ENCODE measurements at places on chromosomes 7 and 10.

DNA sequence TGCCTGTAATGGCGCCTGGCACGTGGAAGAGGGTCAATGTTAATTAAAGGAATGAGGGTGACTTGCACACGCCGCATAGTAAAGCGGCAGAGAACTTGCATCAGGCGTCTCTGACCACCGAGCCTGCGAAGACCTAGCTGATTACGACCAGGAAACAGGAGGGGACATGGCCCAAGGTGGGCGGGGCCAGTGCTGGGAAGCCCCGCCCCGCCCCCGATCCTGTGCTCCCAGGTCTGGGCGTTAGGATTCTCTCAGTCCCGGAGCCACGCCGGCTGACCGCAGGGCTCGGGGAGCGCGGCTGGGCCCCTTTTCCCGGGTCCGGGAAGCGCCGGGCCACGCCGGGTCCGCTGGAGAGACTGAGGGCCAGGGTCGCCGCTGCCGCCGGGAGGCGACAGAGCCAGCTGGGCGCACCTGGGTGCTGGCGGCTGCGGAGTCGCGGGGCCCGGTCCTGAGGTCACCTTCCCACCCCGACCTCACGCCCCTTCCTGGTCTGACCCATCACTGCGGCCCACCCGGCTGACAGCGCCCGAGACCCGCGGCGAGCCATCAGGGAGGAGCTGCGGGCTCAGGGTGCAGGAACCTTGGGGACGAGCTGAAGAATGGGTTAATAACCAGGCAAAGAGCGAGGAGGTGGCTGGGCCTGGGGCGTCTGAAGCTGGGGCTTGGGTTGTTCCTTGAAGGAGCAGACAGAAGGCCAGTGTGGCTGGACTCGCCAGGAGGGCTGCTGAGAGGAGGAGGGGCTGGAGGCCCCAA lies 23.0 kb upstream of the GRID1 start:
- DNase-seq = no peak

DNA sequence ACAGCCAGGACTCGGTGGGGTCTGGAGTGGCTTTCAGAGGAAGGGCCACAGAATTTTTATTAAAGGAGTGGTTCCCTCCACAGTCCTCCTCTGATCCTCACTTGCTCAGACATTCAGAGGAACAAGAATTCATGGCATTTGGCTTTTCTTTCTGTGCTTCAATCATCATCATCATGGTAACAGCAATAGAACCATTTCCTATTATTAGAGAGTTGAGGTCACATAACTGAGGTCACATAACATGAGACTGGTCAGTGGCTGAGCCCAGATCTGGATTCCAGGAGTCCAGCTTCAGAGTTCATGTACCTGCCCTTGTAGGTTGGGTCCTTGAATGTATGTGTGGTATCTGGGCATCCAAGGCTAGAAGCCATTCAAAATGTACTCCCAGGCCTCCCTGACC lies 177.3 kb upstream of the GRB10 start:
- DNase-seq = no peak

GRCh38 chr7:96183163-96183670 lies 138.7 kb downstream of the SLC25A13 start:
- DNase-seq = no peak

- DNase-seq = no peak
Observed at GRCh38 chr10:71281646-71282322, 37.3 kb upstream of the SLC29A3 start.

DNA sequence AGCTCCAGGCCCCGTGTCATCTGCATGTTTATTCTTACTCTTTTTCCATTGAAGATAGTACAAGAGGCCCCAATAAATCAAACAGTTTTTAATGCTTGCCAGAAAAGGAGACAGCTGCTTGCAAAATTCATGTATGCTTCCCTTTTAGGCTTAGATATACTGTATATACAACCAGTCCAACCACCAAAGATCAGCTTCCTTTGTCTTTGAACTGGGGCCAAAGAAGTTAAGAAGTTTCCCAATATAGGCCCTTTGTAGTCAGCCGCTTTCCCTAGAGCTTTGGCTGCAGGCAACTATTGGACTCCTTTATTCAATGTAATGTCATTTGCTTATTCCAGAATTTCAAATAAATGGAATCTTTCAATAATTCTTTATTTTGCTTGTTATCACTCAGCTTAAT lies 1395.0 kb downstream of the GATA3 start:
- DNase-seq = no peak

- DNase-seq = no peak
Observed at GRCh38 chr10:97255512-97256293, 36.7 kb downstream of the ARHGAP19 start.

- no peak for DNase-seq
Observed at GRCh38 chr10:97046456-97047082, 139.2 kb downstream of the SLIT1 start.

DNA sequence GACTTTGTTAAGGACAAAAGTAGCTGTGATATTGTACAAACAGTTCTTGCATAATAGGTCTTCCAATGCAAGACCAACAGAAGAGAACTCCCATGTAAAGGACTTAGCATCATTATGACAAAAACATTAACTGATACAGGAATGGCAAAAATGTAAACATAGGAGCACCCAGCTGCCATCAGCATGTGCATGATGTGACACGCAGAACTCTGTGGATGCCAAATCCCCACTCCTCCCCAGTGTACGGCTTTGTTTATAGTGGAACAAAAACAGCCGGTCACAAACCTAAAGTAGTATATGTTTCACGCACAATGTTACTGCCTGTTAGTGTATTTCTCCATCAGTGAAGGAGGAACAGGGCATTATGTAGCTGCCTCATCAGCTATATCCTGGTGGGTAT lies 316.0 kb upstream of the AOAH start:
- DNase-seq = no peak

DNA sequence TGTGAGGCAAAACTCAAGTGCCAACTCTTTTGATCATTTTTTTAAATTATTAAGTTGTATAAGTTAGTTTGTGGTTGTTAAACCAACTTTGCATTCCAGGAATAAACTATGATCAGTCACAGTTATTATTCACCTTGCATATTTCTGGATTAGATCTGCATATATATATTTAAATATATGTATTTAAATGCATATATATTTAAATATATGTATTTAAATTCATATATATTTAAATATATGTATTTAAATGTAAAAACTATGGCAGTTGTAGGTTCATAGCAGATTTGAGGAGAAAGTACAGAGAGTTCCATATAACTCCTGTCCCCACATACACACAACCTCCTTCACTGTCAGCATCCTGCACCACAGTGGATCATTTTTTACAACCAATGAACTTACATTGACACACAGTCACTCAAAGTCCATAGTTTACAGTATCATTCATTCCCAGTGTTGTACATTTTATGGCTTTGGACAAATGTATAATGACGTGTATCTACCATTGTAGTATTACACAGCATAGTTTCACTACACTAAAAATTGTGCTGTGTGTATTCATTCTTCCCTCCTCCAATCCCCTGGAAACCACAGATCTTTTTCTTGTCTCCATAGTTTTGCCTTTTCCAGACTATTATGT lies 49.7 kb downstream of the TBC1D12 start:
- DNase-seq = no peak

DNA sequence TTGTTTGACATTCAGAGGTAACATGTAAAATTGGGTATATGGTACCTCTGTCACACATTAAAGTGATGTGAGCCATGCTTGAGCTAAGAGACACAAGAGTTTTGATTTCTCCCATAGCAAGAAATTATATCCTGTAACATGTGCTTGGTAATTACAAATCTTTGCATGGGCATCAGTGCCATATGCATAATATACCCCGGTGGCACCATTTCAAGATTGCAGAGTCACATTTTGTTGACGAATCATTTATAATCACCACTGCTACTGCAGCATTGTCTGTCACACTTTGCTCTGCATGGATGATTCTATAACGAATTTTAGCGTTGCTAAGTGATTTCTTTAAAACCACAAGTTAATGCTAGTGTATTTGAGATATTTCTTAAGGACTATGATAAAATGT lies 443.7 kb upstream of the LRRN3 start:
- no peak for DNase-seq

DNA sequence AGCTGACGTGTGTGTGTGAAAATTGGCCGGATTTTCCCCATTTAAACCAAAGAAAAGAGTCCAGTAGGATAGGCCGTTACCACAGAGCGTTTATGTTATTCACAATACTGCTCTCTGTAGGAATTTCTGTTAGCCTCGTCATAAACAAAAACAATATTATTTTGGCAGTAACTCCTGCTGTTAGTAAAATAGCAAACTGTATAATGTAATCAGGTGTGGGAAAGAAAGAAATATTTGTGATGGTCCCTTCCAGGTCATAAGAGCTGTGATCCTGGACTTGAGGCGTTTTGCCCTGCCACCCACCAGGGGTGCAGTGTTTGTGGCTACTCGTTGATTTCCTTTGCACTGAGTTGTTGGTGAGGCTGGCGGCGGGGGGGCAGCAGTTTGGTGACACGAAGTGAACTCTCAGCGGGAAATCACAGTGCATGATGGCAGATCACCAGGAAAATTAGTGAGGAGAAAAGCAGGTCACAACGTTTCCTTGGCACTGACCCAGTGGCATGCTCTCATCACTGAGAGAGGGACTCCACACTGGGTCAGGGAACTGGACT lies 2.8 kb downstream of the EEPD1 start:
- DNase-seq = no peak

GRCh38 chr10:4763513-4763912 lies 62.5 kb upstream of the AKR1E2 start:
- DNase-seq = no peak

DNA sequence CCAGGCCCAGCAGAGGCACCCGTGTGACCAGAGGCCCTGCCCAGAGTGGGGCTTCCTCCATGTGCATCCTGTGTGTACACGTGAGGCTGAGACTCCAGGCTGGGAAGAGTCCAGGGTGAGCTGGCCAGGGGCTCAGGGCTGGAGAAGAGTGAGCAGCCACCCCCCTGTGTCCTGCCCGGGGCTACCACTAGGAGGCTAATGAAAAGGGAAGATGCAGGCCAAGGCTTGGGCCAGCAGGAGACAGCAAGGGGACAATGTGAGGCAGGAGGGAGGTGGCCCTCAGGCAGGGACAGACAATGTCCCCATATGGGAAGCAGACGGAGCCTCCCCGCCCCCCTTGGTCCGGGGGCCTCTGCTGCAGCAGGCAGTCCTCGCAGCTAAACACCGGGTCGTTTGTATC lies 102.0 kb downstream of the HIF1AN start:
- no peak for DNase-seq

DNA sequence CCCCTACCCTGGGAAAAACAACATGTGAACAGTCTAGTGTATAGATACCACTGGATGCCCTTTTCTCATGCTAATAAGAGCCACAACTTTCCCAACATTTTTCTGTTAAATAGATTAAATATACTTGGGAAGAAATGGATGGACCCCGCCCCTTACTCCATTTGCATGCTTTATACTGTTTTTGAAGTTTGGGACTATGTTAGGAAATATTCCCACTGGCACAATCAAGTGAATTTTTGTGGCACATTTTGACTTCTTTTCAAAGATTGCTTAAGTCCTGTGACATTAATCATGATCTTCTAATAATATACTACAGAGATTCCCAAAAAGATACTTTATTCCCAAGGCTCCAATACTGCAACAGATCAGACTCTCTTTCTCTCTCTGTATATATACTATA lies 216.6 kb downstream of the TWIST1 start:
- DNase-seq = no peak

DNA sequence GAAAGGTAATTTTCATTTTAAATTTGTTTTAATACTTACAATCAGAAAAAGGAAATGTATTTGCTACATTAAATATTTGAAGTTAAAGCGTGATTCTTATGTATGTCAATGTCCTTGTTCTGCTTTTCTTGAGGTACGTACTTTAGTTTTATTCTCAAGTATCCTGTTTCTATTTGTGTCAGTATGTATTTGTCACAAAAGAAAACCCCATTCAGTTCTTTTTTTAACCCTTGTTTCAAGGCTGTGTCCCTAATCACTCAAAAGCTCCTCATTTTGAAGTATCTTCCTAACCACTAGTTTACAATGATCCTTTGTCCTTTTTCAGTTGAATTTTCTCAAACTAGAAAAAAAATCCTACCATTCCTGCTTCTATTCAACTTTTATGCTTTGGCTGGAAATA lies 25.2 kb downstream of the NHLRC2 start:
- no peak for DNase-seq

- no peak for DNase-seq
Observed at GRCh38 chr7:23811540-23811939, 101.5 kb downstream of the STK31 start.

GRCh38 chr7:89072081-89072480 lies 276.5 kb upstream of the TEX47 start:
- no peak for DNase-seq

- DNase-seq = no peak
Observed at GRCh38 chr10:52464368-52465124, 150.5 kb downstream of the DKK1 start.

DNA sequence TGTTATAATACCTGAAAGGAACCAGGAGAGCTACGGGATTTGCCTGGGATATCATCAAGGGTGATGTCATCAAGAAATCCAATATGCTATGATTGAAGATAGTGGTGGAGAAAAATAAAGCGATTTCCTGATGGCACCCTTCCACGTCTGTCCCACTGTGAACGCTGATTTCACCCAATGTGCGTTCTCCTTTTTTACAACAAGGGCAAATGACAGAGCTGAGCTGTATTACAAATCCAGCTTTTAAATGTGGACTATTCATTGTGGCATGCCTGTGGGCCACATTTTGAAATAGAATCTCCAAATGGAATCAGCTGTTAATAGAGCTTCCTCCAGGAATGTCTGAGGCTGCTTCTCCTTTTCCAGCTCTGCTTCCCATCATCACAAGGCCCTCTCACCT lies 23.3 kb downstream of the SLC13A4 start:
- DNase-seq = no peak

Measured in activated CD8-positive, alpha-beta memory T cell treated with anti-CD3 and anti-CD28 coated beads for 1 hour (primary cell).